ENCODE measurements at places on chromosomes 7 and 10. TPM values are rescaled to one million over a fixed set of nuclear protein-coding genes. Genes with fewer than 3 reads are reported as not detected.

- no peak for DNase-seq
These were observed 198.4 kb downstream of the DIP2C start for GRCh38 chr10:490891-491571.

DNA sequence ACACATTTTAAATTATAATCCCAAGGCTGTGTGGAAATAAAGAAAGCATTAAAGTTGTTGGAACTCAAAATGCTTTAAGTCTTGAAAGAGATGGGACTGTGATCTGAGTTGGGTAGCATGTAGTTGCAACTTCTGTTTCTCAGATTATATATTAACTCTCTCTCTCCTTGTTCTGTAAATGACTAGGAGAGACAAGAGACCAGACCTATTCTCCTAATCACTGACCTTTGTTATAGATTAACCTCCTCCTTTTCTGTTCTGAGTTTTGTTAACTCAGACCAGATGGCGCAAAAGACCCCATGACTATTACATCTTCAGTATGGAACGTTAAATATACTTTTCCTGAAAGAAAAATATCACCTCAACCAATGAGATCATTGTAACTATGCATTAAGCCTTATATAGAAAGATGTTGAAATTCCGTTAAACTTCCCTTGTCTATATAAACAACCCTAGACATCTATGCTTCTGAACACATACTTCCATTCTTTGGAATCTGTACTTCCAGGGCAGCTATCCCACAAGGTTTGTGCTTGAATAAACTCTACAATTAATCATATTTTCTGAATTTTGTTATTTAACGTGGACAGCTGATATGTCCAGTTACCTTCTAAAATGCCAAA, 143.5 kb upstream of the TRIM24 start:
- DNase-seq, result no peak

- DNase-seq, result no peak
These were observed 7.3 kb downstream of the JCAD start for GRCh38 chr10:30052062-30052461.

DNA sequence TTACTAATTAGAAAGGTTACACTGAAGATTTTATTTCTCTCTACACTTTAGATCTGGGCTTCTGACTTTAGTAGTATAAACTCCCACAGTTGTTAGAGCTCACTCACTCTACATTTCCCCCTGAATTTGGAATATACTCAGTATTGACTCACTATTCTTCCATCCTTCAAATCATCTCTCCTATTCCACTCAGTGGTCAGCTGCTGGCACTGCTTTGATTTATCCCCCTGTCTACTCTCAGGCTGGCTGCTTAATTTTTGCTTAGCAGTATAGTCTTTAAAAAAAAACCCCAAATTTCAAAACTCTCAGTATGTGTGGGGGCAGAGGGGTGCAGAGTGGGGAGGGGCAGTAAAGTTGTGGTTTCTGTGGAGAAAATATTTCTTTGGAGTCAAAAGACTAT, 68.9 kb downstream of the CDK6 start:
- DNase-seq, result no peak

DNA sequence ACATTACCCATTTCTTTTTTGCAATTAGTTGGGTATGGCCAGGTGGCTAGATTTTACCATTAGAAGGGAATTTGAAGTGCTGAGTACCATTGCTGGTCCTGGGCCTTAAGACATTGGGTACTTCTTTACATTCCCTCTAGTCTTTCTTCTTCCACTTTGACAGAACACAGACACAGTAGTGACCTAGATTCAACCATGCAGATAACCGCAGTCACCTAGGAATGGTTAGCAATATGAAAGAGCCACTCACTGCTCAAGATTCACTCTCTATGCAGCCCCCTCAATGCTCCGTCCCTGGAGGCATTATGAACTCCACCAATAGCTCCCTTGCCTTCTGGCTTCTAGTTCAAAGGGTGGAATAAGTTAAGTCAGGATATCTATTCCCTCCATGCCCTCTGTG, 16.2 kb upstream of the PON1 start:
- DNase-seq, result no peak

DNA sequence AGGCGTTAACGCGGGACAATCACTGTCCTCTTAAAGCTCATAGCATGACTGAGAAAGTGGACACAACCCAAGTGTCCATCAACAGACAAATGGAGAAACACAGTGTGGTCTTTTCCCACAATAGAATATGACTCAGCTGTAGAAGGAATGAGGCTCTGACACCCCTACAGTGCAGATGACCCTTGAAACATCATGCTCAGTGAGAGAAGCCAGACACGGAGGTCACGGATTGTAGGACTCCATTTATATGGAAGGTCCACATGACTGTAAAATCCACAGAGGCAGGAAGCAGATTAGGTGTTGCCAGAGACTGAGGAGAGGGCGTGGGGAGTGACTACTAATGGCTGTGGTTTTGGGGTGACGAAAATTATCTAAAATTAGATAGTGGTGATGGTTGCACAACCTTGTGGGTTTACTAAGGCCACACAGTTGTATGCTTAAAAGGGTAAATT, 6.1 kb upstream of the NCAPG2 start:
- no peak for DNase-seq

DNA sequence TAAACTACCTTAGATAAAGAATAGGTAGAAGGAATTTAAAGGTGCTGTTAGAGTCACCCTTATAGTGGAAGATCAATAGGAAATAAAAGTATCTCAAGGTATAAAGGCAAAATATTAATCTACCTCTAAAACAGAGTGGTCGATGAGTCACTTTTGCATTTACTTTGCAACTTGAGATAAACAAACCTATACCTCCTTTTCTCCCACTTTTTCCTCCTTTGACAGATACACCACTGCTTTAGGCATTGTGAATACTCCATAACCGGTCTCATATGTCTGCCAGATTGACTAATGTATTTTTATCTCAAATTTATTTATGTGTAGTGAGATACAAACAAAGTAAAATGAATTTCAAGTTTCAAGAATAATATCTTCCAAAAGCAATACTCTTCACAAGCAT, 193.5 kb downstream of the SKAP2 start:
- DNase-seq, result no peak

GRCh38 chr7:116938678-116939077, 14.6 kb upstream of the ST7 start:
- no peak for DNase-seq

GRCh38 chr10:77513781-77514331, 123.8 kb downstream of the KCNMA1 start:
- peak; percentile 94 for DNase-seq

- no peak for DNase-seq
These were observed 255.2 kb downstream of the SNX13 start for GRCh38 chr7:17685141-17685540.

- DNase-seq, result peak; percentile 67
These were observed 124.0 kb downstream of the TMEM130 start for GRCh38 chr7:98745722-98746318.

DNA sequence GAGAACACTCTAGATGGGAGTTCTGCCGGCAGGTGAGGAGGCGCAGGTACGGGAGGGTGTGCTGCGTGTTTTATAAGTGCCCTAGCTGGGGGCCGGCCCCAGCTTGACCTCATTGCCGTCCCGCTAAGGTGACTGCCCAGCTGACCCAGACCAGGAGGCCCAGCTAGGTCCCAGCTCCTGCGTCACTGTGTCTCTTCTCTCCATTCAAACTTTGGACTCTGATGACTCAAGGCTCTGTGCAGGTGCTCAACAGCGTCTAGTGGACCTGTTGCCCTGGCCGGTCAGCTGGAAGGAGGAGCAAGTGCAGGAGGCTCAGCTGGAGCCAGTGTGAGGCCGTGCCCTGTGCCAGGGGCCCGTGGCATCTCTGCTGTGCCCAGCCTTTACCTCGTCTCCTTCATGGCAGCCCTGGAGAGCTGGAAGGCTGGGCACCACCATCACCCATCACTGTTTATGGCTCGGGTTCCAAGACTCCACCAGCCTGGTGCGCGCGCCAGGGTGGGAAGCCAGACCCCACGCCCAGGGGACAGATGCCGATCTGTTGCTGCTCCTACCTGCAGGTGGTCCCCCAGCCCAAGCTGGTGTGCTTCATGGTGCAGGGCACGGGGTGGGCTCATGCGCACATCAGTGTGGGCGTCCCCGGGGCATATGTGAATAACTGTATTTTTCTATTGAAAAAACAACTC, 14.6 kb downstream of the LHPP start:
- no peak for DNase-seq

- no peak for DNase-seq
These were observed 129.9 kb upstream of the ZNF32 start for GRCh38 chr10:43778571-43778970.

- DNase-seq, result no peak
These were observed 95.5 kb upstream of the SMNDC1 start for GRCh38 chr10:110399965-110400933.

- DNase-seq, result no peak
These were observed at the start of gene KLF14 for GRCh38 chr7:130733931-130734814. TSS of gene KLF14 (minus strand) at chr7:130734207. CDS start at chr7:130734033, 174 bp downstream.

DNA sequence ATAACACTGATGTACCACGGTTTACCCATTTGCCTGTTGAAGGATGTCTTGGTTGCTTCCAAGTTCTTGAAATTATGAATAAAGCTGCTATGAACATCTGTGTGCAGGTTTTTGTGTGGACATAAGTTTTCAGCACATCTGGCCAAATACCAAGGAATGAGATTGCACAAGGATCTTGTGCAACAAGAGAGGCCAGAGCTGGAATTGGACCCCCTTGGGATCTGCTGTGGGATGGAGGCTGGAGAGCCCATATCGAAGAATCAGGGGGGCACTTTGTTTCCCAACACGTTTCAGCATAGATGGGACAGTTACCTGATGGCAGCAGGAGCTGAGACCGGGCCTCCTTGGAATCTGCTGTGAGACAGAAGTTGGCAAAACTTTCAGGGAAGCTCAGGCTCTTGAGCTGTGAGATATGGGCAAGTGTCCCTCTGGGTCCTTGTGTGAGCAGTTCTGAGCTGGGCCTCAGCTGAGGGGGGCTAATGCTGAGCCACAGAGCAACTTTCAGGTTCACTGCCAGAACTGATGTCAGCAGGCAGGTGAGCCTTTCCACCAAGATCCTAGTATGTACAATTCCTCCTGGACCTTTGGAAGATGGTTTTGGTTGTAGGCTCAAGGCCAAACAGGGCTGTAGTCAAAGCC, 115.2 kb upstream of the RAB18 start:
- DNase-seq, result no peak

DNA sequence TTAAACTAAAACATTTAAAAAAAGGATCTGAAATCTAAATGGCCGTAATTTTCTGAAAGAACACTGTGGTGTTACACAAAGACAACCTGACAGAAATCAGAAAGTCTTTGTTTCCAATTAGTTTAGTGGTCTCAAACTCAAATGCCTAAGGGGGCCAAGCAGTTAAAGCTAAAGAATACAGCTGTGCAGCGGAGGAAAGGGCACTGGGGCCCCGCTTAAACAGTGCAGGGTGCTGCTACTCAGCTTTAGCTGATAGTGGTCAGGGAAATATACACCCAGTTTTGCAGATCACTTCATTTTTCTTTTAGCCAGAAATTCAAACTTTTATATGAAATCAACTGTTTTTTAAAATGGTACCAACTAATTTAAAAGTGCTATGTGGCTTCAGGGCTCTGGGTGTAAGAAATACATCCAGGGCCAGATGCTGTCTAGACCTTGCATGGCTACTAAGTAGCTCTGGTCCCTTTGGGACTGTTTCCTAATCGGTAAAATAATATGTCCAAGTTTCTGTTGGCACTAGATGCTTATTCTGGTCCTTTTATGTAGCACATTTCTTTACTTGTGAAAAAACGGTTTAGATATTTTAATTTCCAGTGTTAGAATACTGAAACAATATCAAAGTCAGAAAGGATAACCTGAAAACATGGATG, 161.8 kb upstream of the LAMB4 start:
- DNase-seq, result no peak

DNA sequence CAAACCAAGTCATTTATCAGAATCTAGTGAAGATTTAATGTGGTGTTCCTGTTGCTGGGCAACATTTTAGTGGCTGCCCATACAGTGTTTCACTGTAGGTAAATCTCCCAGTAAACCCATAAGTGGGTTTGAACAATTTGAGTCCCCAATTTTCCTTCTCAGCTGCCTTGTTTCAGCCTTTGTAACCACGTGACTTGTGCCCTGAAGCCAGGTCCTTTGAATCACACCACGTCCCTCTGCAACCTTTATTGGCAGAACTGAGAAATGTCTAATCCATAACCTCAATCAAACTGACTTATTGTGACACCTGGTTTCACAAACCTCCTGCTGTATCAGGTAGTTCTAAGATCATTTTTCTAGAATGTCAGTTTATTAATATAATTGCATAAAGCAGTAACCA, 30.1 kb downstream of the SND1 start:
- DNase-seq, result no peak

DNA sequence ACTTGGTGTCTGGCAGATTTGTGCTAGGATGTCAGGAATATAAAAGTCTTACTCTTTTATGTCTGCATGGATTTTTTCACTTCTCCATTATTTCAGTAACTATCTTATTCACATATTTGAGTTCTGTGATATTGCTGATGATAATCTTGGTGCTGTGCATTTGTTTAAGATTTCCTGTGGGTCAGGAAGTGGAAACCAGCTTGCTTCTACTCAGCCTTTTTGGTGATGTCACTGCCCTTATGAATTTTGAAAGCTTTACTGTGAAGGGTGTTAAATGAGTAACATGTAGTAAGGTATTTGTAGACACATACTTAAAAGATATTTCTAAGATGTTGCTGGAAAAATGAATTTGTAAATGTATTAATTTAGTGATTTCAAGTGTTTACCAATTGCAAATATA, 69.5 kb upstream of the VOPP1 start:
- no peak for DNase-seq

DNA sequence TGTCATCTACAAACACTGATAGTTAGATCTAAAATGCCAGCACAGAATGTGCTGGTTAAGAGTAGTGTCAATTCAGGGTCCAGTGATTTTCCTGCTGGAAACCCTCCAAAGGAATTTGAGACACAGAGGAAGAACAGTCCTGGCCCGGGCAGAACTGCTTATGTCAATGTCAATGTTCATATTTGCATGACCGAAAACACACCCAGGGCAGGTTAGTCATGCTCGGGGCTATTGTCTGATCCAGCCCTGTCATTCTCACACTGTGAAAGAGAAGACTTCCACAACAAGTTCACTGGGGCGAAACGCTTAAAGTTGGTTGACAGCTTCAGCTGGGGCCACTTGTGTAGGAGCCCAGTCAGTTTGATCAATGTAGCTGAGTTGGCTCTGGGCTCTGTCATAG, 139.3 kb downstream of the C1GALT1 start:
- no peak for DNase-seq

- no peak for DNase-seq
These were observed 295.4 kb downstream of the PRPF18 start for GRCh38 chr10:13882119-13882711.

- no peak for DNase-seq
These were observed 26.5 kb upstream of the TRIL start for GRCh38 chr7:28984631-28985030.

SSBP1 gene
- total RNA-seq, result 77.0 TPM

RHOBTB1 gene
- total RNA-seq, result 12.9 TPM

RPP30 gene
- 25.2 TPM for total RNA-seq

CTBP2 gene
- 85.7 TPM for total RNA-seq

NEBL gene
- total RNA-seq, result 2.8 TPM

HHEX gene
- total RNA-seq, result 22.7 TPM

GRID2IP gene
- 0.16 TPM for total RNA-seq

CYP26C1 gene
- 0.21 TPM for total RNA-seq

DDC gene
- total RNA-seq, result not detected

MKRN1 gene
- 68.5 TPM for total RNA-seq

COX19 gene
- total RNA-seq, result 17.0 TPM

IL15RA gene
- total RNA-seq, result 19.0 TPM
